Stimulated activated CD4-positive, alpha-beta T cell treated with anti-CD3 and anti-CD28 coated beads, Interleukin-1b, Interleukin-23, amount 100 ng/mL, for 1 hour (primary cell): ENCODE measurements at places on chromosomes 6 and 20.

- DNase-seq: no peak
Measured at GRCh38 chr6:41037107-41037900, 1.7 kb downstream of the UNC5CL start.

DNA sequence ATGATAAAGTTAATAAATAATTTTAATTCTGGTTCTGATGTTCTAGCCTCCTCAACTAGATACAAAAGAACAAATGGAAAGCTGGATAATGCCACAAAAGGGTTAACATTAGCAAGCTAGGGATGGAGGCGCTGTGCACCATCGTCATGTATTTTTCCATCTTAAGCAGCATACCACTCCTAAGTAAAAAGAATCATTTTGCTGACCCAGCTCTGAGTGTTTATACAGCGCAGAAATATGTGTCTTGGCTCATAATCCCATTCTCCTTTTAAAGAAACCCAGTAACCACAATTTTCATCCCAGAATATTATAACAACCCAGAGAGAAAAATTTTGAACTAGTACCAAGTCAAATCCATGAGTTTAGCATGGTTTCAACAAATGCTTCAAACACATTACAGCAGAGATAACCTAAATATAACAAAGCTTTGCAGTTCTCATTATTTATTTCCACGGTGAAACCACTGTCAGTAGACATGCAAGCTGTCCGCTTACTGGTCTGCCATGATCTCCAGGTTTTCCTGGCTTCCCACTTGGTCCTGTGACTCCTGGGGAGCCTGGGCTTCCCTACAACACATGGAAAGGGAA is 111.1 kb downstream of the COL12A1 start:
- no peak for DNase-seq

DNA sequence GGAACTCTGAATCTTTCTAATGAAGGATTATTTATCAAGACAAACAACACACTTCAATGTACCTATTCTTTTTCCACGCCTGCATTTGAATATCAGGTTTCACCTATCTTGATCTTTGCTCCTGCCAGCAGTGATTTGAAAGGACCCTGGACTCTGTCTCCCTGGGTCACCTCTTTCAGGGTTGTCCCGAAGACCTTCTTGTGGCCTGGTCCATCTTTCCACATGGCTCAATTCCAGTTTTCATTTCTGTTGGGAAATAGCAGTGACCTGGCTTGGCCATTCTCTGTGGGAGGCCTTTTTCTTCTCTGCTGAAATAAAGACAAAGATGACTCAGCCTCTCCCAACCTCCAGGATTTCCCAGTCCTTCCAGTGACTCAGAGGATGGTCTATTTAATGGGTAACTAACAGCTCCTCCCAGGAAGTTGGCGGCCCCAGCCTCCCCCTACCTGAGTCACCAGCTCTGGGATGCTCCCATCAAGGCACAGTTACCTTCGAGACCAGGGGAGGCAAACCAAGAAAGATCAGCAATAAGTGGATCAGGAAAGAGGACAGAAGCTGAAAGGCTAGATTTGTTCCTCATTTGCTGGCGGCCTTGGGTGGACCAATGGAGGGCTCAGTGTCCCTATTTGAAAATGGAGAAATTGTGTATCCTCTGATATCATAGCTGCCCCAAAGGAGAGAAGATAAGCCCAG is 120.2 kb upstream of the RNF24 start:
- no peak for DNase-seq

DNA sequence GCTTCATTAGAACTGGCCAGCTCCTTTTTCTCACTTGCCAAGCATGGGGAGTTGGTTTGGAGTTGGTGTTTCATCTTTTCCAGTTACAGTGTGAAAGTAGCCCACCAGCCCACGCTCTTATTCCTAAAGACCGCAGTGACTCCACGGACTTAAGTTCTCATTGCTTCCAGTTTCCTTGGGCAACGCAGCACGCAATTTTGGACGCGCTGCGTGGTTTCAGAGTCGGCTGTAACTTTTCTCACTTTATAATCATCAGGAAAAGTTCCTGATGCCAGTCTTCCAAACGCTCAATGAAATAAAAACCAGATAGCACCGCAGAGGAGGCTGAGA is 381 bp upstream of the PEX7 start:
- DNase-seq: no peak

DNA sequence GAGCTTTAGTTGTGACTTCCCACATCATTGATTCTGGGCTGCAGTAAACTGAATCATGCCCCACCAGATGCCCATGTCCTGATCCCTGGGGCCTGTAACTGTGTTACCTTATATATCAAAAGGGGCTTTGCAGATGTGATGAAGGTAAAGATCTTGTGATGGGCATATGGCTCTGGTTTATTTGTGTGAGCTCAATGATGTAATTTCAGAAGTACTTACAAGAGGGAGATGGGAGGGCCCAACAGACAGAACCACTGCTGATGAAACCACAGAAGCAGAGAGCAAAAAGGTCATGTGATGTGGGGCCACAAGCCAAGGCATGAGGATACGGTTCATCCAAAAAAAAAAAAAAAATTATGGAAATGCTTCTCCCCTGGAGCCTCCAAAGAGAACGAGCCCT is 118.7 kb downstream of the TOX2 start:
- DNase-seq: no peak

DNA sequence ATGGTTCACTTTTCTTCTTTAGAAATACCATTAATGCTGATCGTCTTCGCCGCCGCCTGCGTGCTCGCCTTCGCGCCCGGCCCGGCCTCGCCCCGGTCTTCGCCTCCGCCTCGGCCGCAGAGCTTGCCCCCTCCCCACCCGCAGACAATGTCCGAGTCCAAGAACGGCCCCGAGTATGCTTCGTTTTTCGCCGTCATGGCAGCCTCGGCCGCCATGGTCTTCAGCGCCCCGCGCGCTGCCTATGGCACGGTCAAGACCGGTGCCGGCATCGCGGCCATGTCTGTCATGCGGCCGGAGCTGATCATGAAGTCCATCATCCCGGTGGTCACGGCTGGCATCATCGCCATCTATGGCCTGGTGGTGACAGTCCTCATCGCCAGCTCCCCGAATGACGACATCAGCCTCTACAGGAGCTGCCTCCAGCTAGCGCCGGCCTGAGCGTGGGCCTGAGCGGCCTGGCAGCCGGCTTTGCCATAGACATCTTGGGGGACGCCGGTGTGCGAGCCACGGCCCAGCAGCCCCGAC is 4.8 kb upstream of the PRPH2 start:
- DNase-seq: no peak

GRCh38 chr20:34710568-34710839 is 6.4 kb downstream of the TP53INP2 start:
- DNase-seq: no peak

- DNase-seq: no peak
Measured at GRCh38 chr6:15403094-15403755, 157.4 kb downstream of the JARID2 start.

GRCh38 chr6:50145125-50145524 is 95.4 kb upstream of the DEFB112 start:
- DNase-seq: no peak

- no peak for DNase-seq
Measured at GRCh38 chr20:23441850-23442313, 2.4 kb downstream of the CSTL1 start.

DNA sequence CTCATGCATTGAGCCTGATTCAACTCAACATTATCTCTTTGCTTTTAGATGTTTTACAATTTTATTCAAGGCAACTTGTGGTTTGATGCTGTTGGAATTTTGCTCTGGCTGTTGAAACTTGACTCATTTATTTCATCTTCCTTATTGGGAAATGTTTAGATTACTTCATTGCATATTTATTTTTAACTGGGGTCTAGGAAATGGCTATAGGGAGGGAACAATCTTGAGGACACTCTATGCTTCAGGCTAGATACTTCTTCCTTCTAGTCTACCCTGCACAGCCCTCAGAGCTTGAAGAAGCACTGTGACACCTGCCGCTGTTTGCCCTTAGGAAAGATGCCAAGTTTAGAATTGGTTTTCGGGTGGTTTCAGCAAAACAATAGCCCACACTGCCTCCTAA is 183.4 kb downstream of the ADGRG6 start:
- DNase-seq: no peak

GRCh38 chr20:7358670-7359069 is 581.6 kb downstream of the HAO1 start:
- no peak for DNase-seq

DNA sequence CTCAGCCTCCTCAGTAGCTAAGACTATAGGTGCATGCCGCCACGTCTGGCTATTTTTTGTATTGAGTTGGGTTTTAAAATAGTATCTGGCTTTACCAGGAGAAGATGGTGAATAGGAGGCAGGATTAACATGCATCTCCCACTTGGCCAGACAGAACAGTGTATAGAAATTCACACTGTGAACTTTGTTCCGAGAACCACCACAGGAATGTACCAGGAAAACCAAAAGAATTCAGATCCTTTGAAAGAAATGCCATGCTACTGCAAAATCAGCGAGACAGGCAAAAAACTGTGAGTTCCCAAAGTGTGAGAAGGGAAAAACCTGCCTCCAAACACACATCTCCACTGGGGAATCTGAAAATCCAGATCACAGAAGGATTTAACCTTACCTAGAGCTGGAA is 327.6 kb downstream of the NKAIN2 start:
- no peak for DNase-seq

GRCh38 chr6:75656479-75656878 is 54.8 kb downstream of the SENP6 start:
- no peak for DNase-seq
